ENCODE measurements at places on chromosomes 7 and 10.

GRCh38 chr10:71664585-71664984 lies 55.0 kb downstream of the C10orf105 start:
- no peak for DNase-seq

GRCh38 chr7:133829336-133829897 lies 297.7 kb upstream of the LRGUK start:
- DNase-seq: peak; percentile 21

GRCh38 chr10:78023741-78024140 lies 5.6 kb downstream of the POLR3A start:
- no peak for DNase-seq

DNA sequence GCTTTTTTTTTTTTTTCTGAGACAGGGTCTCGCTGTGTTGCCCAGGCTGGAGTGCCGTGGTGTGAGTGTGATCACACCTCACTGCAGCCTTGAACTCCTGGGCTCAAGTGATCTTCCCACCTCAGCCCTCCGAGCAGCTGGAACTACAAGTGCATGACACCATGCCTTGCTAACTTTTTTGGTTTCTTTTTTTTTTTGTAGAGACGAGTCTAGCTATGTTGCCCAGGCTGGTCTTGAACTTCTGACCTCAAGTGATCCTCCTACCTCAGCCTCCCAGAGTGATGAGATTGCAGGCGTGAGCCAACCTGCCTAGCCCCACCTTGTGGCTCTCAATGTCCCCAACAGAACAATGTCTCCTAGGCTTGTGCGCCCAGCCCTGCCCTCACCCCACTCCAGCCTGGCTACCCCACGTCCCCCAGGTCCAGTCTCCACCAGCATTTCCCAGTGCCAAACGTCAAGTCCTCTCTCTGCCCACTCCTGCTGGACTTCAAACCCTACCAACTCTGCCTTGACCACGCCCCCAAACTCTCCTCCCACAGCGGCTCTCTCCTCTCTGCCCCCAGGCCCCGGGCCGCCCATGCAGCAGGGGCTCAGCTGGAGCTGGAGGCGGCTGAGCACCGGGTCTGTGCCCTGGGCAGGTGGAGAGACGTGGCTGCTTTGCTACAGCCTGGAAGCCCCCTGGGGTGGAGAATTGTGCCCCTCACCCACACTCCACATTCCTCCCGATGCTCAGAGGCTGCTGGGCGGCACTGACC lies 18.9 kb downstream of the BHLHA15 start:
- DNase-seq: no peak

DNA sequence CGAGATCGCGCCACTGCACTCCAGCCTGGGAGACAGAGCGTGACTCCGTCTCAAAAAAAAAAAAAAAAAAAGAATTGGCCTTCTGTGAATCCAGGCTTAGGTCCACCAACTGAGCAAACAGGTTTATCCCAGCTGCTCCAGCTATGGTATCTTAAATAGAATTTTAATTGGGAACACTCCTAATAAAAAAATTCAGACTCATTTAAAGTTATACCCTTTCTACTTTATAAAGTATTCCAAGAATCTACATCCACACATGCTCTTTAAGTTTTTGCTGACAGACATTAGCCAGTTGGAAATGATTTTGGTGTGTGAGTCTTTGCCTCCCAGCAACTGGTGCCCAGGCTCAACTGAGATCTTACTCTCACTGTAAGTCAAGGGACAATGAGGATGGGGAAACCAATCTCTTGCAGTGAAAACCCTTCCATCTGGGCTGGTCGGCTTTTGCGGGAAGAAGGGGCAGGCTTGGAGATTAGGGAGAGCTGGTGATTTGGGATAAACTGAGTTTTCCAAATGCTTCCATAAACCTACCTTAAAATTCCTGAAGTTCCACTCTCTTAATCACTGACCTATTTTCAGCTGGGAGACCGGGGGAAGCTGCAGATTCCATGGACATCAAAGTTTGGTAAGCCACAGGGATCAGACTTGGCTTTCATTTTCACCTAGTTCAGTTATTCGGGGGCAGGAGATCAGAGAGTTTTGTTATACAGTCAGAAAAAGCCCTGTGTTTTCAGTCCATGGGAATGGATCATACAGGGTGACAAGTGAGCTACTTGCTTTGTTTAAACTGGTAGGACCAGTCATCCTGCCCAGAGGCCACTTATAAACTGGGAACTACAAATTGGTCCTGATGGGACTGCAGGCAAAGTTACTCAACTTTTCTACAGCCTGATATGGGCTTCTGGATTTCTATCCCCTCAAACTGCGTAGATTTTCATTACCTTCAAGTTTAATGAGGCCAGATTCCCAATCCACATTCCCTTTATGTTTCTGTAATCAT lies 89.3 kb upstream of the ZNF746 start:
- no peak for DNase-seq

DNA sequence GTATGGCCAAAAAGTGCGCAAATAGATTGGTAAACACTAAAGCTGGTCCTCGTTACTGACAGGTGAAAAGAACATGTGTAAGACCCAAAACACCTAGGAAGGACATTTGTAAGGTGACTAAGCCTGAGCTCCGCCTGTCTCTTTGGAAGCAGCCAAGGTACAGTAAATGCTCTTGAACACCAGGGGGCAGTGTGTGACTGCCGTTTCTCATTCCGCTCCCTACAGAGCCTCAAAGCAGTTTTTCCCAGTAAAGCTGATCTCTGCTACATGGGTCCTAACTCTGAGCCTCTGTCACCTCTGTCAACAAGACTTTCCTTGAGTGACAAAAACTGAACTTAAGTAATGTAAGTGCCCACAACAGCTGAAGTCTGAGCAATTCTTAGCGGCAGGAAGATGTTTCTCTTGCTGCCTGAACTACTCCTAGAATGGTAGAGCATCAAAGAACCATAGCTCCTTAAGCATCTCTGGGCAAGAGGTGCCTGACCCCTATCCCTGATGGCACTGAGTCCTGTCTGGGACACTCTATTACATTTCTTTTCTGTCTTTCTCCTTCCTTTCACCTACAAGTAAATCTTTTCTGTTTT lies 238.0 kb upstream of the INHBA start:
- DNase-seq: peak; percentile 76

GRCh38 chr7:37714606-37715005 lies 31.0 kb downstream of the GPR141 start:
- no peak for DNase-seq

GRCh38 chr10:70738761-70739121 lies 46.4 kb downstream of the TBATA start:
- DNase-seq: no peak

- no peak for DNase-seq
Observed at GRCh38 chr10:46995234-46995633, 84.0 kb downstream of the PTPN20 start.

DNA sequence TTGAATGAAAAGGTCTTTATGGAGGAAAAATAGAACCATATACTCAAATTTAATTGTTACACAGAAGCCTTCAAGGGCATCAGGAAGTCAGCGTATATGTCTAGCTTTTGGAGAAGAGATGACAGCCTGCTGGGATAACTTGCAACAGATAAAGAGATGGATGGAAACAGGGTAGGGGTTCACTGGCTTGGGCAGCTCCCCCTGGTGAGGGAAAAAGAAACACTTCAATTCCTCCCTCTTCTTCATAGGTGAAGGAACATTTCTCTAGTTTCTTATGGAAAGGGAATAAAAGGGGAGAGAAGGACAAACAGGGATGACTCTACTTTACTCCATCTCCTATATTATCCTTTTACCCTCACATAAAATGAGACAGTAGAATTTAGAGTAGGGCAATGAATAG lies 635.7 kb downstream of the PHTF2 start:
- no peak for DNase-seq

- no peak for DNase-seq
Observed at GRCh38 chr10:34627331-34627730, 187.8 kb downstream of the PARD3 start.

DNA sequence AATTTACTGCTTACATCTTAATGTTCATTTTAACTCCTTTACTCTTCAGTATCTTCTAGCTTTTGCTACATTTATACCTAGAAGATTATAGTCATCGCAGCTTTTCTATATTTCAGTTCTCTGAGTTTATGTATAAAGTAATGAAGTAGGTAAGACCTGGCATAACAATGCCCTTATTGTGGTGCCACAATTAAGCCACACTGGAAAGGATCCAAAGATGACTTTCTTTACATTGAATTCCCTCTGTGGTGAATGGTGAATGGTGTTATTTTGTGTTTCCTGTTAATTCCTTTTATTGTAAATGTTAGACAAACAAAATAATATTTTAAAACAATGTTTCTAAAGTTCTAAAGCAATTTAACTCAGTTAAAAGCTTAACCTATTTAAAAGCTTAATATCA lies 36.2 kb downstream of the SEMA3D start:
- DNase-seq: no peak

- no peak for DNase-seq
Observed at GRCh38 chr7:15749631-15750030, 63.1 kb upstream of the MEOX2 start.

GRCh38 chr10:2980116-2980515 lies 87.2 kb upstream of the PFKP start:
- DNase-seq: no peak

DNA sequence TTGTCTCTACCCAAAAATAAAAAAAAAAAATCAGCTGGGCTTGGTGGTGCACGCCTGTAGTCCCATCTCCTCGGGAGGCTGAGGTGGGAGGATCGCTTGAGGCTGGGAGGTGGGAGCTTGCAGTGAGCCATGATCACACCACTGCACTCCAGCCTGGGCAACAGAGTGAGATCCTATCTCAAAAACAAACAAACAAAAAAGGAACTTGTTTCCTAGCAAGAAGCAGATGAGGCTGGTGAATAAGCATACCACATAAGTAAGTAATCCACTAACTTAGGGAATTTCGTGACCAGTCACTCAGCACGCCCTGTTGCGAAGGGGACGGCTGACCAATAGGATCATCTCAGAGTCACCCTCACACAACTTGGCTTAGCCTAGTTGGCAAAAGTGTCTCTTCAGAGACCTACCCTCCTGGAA lies 64.6 kb downstream of the CUX1 start:
- DNase-seq: peak; percentile 60

DNA sequence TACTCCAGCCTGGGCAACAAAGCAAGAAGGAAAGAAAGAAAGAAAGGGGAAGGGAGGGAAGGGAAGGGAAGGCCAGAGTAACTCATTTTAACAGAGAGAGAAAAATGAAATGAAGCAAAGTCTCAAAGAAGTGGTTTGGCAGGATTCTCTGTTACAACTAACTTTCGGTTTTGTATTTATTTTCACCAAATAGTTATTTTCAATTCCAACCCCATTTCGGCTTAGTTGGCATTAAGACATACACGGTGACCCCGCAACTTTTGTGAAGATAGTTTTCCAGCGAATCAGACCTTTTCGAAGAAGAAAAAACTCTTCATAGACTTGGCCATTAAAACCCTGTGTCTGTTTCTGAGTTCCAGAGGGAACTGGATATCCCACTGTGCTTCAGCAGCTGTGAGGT lies 45.2 kb upstream of the LYZL2 start:
- no peak for DNase-seq

DNA sequence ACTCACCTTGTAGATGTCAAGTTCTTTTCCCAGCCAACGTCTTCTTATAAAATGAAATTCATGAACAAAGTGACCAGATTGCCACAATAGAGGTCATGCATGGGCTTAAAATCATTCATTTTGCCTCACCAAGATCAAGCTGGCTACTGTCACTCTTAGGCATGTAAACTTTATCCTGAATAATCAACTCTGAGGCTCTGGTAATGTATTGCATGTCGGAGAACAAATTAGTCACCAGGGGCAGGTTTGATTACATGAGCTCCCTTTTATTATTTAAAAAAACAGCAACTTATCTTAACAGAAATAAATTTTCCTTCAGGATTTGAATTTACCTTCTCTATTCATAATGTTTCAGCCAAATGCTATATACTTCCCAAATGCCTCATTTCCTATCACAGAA lies 112.9 kb upstream of the SP4 start:
- DNase-seq: no peak

GRCh38 chr10:35675846-35676245 lies 33.8 kb upstream of the FZD8 start:
- no peak for DNase-seq

- DNase-seq: peak; percentile 73
Observed at GRCh38 chr7:151060416-151061212, 1.2 kb downstream of the SLC4A2 start.

- no peak for DNase-seq
Observed at GRCh38 chr7:137480401-137480800, 136.9 kb upstream of the PTN start.

- DNase-seq: no peak
Observed at GRCh38 chr7:66170309-66171231, 34.6 kb upstream of the TPST1 start.

DNA sequence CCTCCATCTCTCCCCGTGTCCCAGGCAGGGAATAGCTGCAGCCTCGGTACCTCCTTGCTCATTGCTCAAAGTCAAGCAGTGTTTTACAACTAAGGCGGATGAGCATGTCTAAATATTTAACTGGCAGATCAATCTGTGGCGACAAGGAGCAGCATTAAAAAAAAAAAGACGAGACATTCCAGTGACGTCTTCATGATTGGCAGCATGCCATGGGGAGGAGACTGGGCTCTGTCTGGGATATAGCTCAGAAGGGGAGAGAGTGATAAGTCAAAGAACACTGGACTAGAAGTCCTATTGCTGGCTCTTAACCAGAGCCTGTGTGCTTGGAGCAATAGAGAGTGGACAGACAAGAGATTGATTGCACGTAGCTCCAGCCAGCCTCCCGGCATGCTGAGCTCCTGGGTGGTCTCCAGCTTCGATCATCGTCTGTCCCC lies 287.5 kb upstream of the PODXL start:
- DNase-seq: no peak

- peak; percentile 64 for DNase-seq
Observed at GRCh38 chr10:92972066-92972870, 88.3 kb upstream of the CYP26C1 start.

DNA sequence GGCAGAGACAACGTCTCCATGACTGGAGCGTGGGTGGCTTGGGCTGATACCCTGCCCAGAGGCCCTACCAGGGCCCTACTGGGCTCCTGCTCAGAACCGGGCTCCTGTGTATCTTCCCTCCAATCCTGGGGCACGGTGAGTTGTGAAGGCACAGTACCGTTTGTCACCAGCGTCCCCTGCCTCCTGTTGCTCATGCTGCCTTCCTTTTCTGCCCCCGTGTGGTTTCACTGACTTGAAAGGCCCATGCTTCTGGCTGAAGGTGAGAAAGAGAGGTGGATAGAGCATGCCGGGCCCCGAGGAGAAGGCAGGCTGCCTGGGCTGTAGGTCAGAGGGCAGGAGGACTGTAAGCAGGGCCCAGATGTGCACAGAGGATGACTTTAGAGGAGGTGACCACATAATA lies 9.1 kb upstream of the DMBT1 start:
- DNase-seq: no peak
